Germinal center (tissue), 1 donor: ENCODE measurements at places on chromosomes 5 and 9.
A peak's percentile ranks its signal among the peaks of the same experiment; 100 is the strongest.

DNA sequence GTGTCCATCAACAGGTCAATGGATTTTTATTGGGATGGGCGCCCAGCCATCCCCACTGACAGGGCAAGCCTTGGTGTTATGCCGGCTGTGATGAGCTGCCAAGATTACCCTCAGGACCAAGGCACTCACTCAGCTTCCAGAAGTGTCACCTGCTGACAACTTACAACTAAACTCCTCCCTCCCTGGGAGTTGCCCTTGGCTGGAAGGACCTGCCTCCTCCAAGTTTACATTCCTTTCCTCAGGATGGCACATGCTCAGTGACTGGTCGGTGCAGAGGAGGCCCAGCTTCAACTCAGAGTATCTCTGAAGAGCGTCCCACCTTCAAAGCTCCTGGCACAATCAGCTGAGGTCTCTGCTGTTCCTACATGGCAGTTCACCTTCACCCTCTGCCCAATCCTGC lies 52.5 kb upstream of the ZBTB43 start:
- DNase-seq: no peak

GRCh38 chr5:63164339-63164738 lies 585.7 kb downstream of the LRRC70 start:
- DNase-seq: no peak

GRCh38 chr5:41925555-41925951 lies 472 bp downstream of the FBXO4 start:
- DNase-seq: no peak

- DNase-seq: no peak
Observed at GRCh38 chr5:136104306-136104965, 28.2 kb upstream of the SMAD5 start.

DNA sequence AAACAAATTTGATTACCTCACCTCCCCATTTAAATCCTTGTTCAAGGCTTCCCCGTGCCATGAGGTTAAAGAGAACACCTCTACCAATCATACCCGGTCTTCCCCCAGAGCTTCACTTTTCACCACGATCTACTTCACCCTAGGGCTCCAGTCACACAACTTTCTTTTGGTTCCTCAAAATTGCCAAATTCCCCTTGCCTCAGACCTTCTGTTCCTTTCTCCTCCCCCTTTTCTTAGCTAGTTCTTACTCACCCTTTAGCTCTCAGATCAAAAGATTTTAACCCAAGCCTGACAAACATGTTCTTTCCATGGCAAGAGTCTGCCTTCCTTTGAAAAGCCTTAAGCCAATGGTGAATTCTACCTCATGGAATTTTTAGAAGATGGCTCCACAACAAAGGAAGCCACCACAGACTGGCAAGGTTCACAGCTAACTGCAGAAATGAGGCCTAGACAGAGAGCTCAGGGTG lies 56.7 kb downstream of the MAPKAP1 start:
- DNase-seq: peak; percentile 34

DNA sequence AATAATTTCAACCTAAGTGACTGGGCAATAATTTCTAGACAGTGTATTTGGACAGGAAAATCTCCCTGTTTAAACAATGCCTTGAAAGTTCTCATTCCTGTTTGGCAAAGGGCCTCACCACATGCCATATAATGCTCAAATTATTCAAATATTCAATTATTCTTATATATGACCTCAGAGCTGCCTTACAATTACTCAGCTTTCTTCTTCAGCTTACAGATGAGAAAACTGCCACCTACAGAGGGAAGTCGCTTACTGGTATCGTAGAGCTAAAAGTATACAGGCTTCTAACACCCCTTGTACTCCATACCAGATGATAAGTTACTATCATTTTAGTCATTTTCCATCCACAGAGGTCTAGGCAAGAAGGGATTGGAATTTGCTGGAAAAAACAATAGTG lies 830.3 kb downstream of the BRINP1 start:
- no peak for DNase-seq

DNA sequence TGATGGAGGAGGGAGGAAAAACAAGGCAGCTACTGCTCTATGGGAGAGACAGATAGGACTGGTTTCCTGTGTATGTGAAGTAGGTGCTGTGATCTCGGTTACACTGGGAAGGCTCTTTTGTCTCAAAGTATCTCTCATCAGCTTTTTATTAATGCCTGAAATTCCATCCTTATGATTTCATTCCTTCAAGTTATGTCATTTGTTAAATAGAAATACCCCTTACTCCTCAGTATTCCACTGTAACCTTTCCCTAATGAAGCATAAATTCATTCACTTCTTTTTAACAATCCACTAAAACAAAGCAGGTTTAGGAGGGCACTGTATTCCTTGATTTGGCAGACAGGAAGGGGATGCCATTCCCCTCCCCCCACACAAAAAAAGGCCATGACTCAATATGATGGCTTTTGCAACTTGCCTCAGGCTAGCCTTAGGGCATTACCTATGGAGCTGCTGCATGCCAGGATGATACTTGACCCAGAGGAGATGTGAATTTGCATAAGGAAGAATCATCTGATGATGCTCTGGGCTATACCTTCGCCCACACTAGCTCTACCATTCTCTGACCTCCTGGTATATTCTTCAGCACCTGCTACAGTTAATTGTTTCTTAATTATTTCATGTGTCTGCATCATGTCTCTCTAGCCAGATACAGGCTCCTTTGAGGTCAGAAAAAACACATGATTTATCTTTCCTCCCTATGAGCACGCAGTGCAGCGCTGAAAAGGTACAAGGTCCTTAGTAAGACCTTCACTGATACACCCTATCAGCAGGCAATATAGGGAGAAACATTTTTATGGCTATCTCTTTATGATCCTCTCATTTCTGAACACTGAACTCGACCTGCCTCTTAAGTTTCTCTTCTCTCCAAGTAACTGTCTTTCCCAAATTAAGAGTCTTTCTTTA lies 26.3 kb downstream of the NR3C1 start:
- no peak for DNase-seq

GRCh38 chr5:179393078-179393477 lies 47.8 kb upstream of the ADAMTS2 start:
- DNase-seq: no peak

DNA sequence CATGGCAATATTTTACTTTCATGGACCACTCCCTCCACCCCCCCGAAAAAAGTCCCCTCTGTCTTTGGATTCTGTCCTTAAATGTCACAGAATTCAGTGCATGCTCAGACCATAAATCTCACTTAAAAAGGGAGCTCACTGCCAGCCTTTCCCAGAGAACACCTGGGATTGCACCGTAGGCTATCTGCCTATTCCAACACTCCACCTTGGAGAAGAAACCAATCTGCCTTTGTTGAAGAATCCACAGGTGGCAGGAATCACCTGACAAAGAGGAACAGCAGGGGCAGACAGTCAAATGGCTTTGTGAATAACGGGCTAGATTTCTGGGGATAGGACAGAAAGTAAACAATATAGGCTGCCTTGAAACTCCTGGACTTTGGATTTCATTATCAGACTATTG lies 306.7 kb upstream of the BRINP1 start:
- no peak for DNase-seq

DNA sequence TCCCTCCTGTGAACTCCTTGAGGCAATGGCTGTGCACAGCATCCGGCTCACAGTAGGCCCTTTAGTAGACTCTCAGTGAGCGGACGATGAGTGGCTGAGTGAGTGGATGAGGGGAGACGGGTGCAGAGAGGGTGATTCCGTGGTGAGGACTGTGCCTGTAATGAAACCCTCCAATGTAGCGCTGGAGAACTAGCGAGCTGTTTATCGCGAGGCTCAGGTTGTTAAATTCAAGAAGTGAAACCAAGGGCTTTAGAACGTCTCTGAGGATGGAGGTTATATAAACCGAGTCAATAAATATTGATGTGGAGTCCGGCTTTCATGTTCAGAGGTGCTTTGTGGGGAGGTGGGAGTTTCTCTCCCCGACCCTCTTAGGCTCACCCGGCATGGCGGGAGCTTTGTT lies 53.2 kb downstream of the NSG2 start:
- no peak for DNase-seq

GRCh38 chr9:34976441-34976840 lies 13.1 kb upstream of the DNAJB5 start:
- DNase-seq: no peak

GRCh38 chr5:150486402-150487198 lies 21.3 kb upstream of the NDST1 start:
- DNase-seq: peak; percentile 37

DNA sequence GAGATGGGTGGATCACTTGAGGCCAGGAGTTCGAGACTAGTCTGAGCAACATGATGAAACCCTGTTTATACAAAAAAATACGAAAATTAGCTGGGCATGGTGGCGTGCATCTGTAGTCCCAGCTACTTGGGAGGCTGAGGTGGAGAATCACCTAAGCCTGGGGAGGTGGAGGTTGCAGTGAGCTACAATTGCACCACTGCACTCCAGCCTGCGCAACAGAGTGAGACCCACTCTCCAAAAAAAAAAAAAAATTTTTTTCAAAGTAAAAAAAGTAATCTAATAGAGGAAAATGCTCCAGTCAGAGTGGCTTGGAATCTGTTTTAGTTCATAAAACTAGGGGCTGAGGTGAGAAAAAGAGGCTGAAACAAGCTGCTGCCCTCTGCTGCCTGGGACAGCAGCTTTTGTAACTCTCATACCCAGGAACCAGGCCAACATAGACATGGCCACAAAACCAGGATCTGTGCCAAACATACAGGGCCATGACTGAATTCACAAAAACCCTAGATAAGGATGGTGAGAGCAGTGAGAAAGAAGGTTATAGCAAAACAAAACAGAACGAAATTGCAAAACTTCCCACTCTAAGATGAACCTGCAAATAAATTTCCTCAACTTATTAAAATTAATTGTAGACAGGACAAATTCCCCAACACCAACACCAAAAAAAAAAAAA lies 13.1 kb upstream of the DCAF12 start:
- no peak for DNase-seq

- DNase-seq: no peak
Observed at GRCh38 chr5:97194366-97194765, 11.3 kb upstream of the RIOK2 start.

GRCh38 chr5:112475747-112476365 lies 56.8 kb upstream of the EPB41L4A start:
- DNase-seq: no peak

GRCh38 chr9:124343533-124344290 lies 71.5 kb downstream of the PSMB7 start:
- no peak for DNase-seq

- DNase-seq: no peak
Observed at GRCh38 chr5:105506692-105507277, 1944.2 kb upstream of the NUDT12 start.

- DNase-seq: no peak
Observed at GRCh38 chr5:56910210-56910965, 992 bp downstream of the SETD9 start.

DNA sequence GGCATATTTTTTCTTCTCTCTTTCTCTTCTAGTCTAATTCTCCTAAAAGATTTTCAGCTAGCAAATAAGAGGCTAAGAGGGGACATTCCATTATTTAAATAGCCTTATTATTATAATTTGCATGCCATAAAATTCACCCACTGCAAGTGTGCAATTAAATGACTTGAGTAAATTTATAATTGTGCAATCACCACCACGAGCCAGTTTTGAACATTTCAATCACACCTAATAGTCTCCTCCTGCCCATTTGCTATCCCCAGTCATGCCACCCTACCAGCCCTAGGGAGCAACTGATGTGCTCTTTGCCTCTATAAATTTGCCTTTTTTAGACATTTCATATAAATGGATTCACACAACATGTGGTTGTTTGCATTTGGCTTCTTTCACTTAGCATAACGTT lies 12.0 kb upstream of the SLC36A2 start:
- no peak for DNase-seq

DNA sequence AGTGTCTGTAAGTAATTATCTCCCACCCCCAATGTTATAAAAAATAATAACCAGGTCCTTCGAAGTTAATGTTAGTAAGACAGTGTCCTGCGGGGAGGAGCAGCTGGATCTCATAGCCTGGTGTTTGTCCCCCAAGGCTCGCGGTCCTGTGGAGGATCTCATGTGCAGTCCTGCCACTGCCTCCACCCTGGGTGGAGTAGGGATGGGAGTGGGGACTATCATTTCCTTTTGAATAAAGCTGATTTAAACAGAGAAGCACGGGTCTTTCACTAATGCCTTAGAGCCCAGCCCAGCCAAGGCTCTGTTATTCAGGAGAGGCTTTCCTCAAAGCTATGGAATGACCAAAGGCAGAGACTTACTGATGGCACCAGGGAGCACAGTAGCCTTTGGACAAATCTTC lies 40.2 kb downstream of the SUB1 start:
- no peak for DNase-seq

GRCh38 chr5:179753971-179754370 lies 21.3 kb downstream of the MAML1 start:
- no peak for DNase-seq

- no peak for DNase-seq
Observed at GRCh38 chr9:116490321-116490720, 196.8 kb upstream of the TRIM32 start.

GRCh38 chr5:95840956-95841705 lies 18.6 kb upstream of the GLRX start:
- DNase-seq: no peak

DNA sequence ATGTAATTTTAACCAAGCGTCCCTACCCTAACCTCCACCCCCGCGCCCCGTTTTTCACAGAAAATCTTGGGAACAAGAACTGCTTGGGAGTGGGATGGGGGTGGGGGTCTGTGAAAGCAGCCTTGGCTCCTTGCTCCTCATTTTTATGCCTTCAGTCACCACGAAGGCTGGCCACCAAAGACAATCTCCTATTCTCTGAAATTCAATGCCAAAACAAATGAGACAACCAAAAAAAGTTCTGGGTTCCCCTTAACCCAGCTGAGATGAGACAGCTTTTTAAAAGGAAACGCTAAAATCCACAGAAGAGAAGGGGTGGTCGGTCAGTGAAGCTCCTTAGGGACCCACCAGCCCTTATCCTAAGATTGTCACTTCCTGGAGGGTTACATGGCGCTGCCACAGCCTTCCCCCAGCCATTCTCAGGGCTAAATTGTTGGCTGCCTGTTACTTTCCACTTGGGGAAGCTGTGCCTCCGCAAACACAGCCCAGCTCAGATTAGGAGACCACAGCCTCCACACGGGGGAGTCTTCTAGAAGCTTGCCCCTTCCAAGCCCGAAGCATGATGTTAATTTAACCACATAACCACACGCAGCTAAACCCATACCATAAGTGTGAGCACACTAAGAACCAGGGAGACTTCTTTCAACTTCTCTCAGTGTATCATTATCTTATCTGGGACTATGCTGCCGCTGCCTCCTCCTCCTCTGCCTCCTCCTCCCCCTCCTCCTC lies 136.3 kb downstream of the FOXD1 start:
- no peak for DNase-seq
